Activated naive CD4-positive, alpha-beta T cell treated with Interleukin-2 at 50 U/mL for 16 hours (primary cell): ENCODE measurements at places on chromosomes 5 and 9.

- DNase-seq: peak; percentile 33
Measured at GRCh38 chr5:176648474-176649194, 1.4 kb downstream of the TSPAN17 start.

GRCh38 chr5:472076-472655 lies 29.2 kb downstream of the EXOC3 start:
- no peak for DNase-seq

DNA sequence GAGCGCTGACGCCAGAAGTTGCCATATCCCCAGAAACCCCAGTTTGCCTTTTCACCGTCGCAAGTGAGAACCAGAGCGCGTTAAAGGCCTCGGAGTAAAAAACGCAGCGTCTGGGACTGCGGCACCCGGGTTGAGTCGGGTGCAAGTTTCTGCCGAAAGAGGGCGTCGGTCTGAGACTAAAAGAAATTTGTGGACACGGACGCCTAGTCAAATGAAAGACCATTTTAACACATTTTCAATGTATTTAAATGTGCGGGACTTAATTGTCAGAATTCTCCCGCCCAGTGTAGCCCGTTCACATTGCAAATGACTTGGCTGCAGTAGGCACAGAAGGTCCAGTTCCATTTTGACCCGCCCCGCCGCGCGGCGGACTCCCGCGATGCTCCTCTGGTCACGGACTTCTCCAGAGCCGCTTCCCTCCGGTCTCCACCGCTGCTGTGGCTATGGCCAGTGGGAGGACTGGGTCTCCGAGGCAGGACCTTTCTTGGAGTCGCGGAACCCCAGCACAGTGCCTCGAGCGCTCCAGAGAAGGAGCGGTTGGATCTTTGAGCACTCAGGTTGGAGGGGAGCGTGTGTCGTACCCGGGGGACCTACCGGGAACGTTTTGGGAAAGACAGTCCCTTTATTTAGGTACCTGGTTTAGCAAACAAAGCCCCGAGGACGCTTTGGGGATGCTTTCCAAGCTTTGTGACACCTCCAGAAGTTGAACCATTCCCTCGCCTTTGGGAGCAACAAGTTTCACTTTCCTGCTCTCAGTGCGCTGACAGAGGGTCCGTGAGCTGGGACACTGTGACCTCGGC lies 1.2 kb upstream of the NPR3 start:
- DNase-seq: peak; percentile 36

- no peak for DNase-seq
Measured at GRCh38 chr5:134968055-134968454, 348 bp downstream of the CATSPER3 start.

- DNase-seq: peak; percentile 88
Measured at GRCh38 chr9:104968025-104968982, 40.3 kb upstream of the ABCA1 start.

DNA sequence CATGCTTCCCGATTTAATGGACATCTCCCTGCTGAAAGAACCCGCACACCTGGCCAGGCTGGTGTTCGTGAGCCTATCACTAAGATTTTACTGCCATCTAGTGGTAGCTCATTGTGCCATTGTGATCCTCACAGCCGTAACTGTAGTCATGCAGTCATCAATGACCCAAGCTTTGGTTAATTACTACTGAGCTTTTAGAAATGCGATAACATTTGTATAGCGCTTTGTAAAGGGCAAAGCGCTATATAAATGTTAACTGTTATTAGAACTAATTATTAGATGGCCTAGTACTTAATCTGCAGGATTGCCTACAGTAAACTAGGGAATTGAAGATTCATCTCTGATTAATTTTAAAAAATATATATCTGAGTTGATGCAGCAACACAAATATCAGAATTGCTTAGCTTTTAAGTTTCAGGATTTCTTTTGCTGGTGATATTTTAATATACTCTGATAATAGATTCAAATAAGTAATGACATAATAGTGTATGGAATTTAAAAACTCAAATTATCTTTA lies 90.2 kb downstream of the HACD4 start:
- DNase-seq: peak; percentile 35

DNA sequence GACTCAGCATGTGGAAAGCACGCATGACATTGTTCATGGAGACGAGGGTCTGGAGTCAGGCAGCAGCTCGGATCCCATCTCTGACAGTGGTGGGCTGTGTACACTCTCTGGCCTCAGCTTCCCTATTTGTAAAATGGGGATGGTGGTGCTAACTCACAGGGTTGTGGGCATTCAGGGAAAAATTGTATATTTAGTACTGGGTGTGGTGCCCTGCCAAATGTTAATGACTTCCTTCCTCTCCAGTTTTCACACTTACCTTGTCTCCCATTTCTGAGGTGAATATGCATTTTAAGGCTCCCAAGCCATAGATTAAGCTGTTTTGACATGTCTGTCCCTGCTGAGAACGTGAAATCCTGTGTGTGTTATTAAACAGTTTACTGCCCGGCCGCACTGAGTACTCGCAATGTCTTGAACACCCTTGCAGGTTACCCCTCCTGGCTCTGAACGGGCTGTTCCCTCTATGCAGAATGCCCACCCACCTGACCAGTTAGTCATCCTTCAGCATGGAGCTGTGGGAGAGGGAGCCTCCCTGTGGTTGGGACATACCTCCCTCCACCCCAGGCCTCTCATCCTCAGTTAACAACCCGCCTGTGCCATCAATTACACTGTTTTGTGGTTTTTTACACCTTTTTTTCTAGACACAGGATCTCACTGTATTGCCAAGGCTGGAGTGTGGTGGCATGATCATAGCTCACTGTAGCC lies 25.8 kb downstream of the TJP2 start:
- no peak for DNase-seq

DNA sequence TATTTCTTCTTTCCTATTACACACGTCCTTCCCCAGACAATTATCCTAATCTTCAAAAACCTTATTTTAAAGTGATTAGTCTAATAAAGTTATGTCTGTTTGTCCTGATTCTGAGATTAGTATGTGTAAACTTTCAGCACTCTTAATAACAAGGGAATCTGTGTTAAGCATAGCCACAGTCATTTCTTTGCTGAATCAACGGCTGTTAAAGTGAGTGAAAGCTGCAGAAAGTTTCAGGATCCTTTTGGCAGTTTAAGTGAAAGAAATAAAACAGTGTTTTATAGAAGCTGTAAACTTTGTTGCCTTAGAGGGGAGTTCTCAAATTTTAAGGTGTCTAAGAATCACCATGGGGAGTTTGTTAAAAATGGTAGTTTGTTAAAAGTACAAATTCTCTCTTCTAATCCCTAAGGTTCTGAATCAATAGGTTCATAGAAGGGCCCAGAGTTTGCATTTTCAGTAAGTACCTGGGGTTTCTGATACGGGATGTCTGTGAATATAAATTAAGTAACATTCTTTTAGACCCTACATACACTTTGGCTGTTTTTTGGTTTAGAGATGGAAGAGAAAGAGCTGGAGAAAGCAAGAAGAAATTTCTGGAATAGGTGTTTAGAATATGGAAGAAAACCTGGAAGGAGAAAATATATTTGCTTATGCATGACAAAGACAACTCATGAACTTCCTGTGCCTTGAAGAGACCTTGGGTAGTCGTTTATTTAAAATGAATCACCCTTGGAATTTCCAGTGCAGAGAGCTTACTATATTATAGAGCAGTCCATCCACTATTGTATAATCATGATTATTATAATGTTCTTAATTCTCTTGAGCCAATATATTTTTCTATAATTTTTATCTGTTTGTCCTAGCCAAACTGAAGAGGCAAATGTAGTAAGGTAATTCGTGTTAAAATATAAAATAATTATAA lies 45.7 kb downstream of the SCAMP1 start:
- DNase-seq: no peak

GRCh38 chr5:21678526-21678925 lies 1174.6 kb downstream of the CDH12 start:
- DNase-seq: no peak

DNA sequence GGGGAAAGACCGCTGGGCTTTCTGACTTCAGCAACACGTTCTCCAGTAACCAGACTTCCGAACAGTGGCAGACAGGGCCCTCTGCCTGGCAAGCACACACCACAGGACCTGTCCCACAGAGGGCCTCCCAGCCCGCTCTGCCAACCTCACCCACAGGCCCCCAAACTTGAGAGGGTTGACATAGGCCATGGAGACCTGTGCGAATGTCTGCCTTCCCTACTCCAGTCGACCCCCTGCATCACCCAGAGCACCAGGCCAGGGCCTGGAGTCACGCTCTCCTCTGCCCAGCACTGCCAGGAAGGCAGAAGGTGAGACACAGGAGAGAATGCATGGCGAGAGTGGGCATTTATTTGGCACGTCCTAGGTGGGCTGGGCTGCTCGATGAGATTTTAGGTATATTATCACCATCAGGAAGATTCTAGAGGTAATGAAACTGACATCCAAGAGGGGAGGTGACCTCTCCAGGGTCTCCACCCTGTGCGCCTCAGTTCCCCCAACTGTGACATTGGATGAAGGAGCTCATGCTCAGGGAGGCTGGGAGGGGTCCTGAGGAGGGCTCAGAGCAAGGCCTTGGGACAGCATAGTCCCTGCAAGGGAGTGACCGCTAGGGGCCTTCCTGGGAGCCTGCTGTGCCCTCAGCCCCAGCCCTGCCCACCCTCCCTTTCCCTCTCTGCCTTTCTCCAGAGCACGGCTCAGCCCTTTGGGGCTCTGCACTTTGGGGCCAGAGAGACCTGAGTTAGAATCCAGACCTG lies 54.9 kb downstream of the DUSP1 start:
- no peak for DNase-seq

- no peak for DNase-seq
Measured at GRCh38 chr9:116673375-116673774, 13.7 kb upstream of the TRIM32 start.

DNA sequence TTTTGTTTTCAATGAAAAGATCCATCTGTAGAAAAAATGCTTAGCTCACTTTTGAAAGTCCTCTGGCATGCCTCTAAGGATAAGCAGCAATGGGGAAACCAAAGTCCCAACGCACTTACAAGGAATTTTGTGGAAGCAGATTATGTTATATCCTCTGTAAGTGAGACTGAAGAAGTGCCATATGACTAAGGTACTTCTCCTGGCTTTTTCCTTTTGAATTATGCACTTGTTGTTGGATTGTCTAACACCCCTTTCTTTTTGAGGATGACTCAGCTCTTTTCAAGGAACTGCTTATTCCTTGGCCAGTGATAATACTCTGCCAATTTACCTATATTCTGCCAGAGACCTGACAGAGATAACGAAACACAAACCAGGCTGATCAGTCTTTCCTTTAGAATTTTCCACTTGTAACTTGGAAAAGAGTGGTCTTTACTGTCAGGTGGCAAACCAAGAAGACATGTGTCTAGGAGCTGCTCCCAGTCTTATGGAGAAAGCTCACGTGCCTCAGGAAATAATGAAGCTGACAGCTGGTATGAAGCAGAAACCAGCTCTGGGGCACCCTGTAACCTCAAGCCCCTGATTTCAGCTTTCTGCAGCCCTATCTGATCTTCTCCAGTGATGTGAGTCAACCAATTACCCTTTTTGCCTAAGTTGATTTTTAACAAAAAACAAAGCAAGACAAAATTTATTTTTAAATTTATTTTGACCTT lies 290.8 kb upstream of the FBXL7 start:
- no peak for DNase-seq

GRCh38 chr9:70428781-70429180 lies 14.3 kb upstream of the KLF9 start:
- no peak for DNase-seq

DNA sequence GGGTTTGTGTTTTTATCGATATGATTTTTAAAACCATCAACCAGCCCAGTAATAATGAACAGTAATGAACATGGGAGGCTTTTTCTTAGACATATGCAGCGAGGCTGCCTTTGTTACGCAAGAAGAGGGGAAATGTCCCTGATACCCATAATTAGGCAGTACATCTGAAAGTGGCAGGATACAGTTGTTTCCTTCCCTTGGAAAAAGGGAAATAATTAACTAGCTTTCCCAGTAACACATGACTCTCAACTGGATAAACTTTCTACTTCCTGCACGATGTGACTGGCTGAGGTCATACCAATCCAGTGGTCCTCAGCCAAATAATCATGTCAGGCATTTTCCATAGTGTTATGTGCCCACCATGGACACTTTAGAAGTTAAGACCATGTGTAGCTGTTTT lies 431.6 kb upstream of the C9orf72 start:
- DNase-seq: no peak

DNA sequence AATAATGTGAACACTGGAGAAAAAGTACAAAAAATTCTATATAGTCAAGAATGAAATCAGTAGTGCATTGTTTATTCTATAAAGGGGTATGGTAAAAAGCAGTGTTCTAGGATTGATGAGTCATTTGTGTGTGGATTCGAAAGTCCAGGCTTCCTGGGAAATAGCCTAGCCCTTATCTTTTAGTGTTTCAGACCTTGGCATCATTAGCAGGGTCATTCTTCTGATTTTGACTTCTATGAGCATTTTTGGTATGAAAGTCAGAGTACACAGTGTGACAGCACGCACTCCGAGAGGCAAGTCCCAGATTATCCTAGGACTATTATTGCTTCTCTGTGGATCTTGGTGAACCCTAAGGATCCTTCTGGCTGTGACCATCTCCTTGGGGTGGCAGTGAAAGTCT lies 16.9 kb downstream of the PCSK5 start:
- DNase-seq: no peak

DNA sequence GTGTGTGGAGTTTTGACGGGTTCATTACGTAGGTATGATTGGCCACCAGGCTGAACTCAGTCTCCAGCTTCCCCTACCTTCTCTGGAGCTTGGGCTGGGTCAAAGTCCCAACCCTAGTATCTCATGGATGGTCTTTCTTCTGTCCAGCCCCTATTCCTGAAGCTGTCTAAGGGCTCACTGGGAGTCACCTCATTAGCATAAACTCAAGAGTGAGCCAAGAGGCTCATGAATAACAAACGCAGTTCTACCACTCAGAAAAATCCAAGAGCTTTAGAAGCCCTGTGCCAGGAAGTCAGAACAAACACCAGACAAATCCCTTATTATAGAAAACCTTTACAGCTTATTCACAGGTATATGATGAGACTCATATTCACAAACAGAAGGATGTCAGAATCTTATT lies 180.3 kb upstream of the NFIL3 start:
- no peak for DNase-seq

DNA sequence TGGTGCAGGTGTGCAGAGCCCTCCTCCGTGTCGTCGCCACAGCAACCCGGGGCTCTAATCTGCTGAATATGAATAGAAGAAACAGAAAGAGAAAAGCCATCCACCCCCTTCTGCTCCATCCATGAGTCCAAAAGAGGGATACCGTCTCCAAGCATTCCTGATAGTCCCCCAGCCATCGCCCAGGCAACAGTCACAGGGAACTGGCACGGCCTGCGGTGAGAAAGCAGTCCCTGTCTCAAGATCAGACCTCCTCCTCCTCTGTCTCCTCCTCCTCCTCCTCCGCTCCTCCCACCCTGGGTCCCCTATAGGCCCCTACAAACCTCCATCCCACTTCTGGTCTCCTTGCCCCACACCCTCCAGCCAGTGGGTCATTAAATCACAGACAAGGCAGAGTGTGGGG lies 308.1 kb upstream of the MPDZ start:
- no peak for DNase-seq
